Cortex of kidney (tissue), 1 donor: ENCODE measurements at places on chromosomes 4 and X.

- DNase-seq: no peak
These were observed 76.1 kb downstream of the ZNF518B start for GRCh38 chr4:10381146-10381545.

DNA sequence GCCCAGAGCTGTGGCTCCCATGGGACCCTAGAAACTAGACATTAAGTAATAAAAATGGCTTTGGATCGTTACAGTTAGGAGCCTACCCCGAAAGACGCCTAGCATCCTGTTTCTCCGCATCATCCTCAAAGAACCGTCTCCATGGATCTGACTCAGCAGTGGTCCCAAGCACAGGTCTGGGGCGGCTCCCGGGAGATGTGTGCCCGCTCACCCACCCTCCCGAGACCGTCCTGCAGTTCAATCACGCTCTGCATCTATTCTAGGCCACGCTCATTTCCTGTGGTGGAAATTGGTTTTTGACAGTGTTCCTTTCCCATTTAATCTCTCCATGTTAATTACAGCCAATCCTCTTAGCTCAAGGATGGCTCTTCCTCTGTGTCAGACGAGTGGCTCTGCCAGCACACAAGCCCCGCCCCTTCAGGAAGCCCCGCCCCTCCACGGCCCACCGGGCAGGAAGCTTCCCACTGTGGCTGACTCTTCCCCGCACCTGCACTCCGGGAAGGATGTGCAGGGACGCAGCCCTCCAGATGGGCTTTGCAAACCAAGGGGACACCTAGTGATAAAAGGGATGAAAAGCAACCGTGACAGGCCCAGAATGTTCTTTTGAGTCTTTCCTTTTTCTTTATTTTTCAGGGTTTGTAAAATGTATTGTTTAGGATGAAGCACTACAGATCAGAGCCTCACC, 34.5 kb upstream of the HELT start:
- no peak for DNase-seq

GRCh38 chr4:119980456-119980855, 86.2 kb downstream of the MAD2L1 start:
- no peak for DNase-seq

- no peak for DNase-seq
These were observed 109.9 kb downstream of the AFF2 start for GRCh38 chrX:148610328-148610698.

- DNase-seq: no peak
These were observed 102.5 kb downstream of the CPEB2 start for GRCh38 chr4:15104825-15105224.

- DNase-seq: no peak
These were observed 58.6 kb upstream of the CXCL8 start for GRCh38 chr4:73681776-73682175.

GRCh38 chr4:71217688-71218087, 121.1 kb upstream of the SLC4A4 start:
- no peak for DNase-seq

DNA sequence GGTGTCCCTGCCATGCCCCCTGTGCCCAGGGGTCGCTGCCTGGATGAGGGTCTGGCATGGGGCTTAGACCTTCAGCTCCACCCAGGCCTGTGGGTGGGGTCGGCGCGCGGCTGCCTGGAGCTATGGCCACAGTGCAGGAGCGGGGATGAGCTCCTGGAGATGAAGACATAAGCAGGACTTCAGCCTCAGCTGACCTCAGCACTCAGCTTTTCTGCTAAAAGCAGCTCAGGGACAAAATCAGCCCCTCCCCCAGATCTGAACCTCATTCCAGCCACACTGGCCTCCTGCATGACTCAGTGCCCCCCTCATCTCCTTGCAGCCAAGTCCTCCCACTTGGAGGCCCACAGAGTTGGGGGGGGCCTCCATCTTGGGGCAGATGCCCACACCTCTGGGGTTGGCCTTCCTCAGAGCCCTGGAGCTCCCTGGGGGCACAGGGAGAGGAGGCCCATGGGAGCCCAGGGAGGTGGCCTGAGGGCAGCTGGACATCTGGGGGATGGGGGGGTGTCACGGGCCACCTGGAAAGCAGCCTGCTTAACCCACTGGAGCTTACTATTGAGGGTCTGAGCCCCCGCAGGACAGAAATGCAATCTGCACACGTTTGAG, 19.4 kb upstream of the CPLX1 start:
- no peak for DNase-seq
